ENCODE measurements at places on chromosomes 2 and 18.

GRCh38 chr2:199646439-199646838, 188.7 kb upstream of the SATB2 start:
- peak; percentile 88 for ATAC-seq

DNA sequence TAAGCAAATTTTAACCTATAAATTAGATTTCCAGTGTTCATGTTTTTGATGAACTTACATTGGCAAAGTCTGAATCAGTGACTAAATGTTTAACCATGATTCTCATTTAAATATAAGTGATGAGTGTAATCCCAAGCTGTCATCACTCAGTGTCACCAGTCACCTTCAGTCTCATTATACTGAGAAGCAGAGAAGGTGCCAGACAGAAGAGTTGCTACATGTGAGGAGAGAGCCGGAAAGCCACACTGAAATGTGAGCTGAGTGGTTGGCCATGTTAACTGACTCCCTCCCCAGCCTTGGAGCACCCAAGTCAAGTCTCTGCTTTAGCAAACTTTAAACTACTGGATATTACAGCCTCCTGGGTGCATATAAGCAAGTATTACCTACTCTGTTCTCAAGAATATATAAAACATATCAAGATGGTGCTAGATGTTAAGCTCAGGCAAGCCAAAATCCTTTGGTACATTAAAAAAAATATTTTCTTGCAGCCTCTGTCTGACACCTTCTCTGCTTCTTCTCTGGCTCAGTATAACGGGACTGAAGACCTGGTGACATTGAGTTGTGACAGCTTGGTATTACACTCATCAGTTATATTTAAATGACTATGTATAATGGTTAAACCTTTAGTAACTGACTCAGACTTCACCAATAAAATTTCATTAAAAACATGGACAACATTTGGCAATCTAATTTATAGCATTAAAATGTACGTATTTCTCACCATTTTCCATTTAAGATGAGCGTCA, 75.8 kb upstream of the MAP3K20 start:
- ATAC-seq, result no peak

DNA sequence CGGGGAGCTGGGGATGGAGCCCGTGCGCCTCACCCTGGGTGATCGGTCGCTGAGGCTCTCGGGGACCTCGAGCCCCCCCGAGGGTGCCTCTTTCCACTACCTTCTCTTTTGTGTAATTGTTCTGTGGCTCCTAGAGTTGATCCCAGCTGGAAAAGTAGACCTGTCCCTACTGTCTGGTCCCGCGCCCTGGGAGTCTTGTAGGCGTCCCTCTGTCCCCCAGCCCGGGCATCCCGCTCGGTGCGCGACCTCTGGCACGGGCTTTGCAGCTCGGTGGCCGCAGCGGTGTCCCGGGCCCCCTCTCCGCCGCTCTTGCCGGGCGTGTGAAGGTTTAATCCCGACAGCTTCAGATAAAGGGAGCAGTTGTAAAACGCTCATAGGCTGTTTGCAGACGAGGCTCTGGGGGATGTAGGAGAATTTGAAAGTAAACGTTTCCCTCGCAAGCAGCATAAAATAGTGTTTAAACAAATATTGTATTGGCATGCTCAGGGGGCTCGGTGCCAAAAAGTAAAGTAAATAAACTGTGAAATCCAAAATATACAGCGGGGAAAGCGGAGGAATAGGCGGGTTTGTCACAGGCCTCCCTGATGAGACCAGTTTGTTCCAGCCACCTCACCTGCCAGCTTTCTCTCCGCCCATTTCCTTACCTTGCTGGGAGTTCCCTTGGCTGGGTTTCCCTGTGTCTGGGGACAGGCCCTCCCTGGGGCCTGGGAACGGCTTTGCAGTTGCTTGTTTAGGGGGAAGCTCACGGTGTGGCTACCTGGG, 1.9 kb downstream of the GLI2 start:
- no peak for ATAC-seq

GRCh38 chr2:23381084-23381483, 3.9 kb upstream of the KLHL29 start:
- ATAC-seq, result no peak

DNA sequence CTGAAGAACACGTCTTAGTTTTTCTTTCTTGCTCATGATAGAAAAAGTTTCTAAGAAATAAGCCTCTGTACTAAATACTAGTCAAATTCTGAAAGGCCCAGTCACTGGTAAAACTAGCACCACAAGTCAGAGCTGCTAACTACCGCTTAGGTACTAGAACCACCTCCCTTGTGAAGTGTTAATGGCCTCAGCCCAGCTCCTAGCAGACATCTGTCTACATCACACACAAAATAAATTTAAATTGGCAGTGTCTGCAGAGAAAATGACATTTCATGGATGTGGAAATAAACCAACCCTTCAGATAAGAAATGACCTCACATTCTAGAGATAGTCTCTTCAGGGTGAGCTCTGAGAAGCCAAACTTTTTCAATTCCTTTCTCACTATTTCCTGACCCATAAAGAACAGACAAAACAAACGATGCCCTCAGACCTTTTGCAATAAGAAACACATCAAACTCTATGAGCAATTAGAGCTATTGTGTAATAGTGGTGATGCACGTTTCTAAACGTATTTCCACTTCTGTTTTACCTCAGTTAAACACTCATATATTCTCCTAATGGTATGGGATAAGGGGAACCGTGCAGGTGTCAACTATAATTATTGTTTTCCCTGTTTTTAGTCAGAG, 70.3 kb upstream of the DSG1 start:
- no peak for ATAC-seq

- no peak for ATAC-seq
Observed at GRCh38 chr2:217857624-217858506, 144.9 kb downstream of the TNS1 start.

DNA sequence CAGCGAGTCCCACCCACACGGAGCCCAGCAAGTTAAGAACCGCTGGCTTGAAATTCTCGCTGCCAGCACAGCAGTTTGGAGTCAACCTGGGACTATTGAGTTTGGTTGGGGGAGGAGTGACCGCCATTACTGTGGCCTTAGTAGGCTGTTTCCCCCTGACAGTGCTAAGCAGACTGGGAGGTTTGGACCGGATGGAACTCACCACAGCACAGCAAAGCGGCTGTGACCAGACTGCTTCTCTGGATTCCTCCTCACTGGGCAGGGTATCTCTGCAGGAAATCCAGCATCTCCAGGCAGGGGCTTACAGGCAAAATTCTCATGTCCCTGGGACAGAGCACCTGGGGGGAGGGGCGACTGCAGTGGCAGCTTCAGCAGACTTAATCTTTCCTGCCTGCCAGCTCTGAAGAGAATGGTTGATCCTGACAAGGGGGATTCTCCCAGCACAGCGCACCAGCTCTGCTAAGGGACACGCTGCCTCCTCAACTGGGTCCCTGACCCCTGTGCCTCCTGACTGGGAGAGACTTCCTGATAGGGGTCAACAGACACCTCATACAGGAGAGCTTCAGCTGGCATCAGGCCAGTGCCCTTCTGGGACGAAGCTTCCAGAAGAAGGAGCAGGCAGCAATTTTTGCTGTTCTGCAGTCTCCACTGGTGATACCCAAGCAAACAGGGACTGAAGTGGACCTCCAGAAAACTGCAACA, 425.4 kb downstream of the NYAP2 start:
- ATAC-seq, result no peak

- no peak for ATAC-seq
Observed at GRCh38 chr2:113236367-113237159, 42.2 kb downstream of the PAX8 start.

DNA sequence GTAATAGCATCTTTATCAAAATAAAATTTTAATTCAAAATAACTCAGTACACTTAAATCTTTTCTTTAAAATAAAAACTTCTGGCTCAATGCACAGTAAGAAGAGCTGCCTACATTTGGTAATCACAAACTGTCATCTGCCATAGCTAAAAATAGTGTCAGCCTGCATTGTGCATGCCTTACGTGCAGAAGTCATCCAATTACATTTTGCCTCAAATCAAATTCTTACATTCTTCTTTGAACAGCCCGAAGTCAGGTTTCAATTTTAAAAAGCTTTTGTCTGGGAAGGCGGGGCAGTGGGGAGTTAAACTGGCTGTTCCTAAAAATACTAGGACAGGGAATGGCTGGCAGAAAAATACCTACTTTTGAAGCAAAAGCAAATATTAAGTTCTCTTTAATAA, 51.1 kb downstream of the RTN4 start:
- no peak for ATAC-seq

DNA sequence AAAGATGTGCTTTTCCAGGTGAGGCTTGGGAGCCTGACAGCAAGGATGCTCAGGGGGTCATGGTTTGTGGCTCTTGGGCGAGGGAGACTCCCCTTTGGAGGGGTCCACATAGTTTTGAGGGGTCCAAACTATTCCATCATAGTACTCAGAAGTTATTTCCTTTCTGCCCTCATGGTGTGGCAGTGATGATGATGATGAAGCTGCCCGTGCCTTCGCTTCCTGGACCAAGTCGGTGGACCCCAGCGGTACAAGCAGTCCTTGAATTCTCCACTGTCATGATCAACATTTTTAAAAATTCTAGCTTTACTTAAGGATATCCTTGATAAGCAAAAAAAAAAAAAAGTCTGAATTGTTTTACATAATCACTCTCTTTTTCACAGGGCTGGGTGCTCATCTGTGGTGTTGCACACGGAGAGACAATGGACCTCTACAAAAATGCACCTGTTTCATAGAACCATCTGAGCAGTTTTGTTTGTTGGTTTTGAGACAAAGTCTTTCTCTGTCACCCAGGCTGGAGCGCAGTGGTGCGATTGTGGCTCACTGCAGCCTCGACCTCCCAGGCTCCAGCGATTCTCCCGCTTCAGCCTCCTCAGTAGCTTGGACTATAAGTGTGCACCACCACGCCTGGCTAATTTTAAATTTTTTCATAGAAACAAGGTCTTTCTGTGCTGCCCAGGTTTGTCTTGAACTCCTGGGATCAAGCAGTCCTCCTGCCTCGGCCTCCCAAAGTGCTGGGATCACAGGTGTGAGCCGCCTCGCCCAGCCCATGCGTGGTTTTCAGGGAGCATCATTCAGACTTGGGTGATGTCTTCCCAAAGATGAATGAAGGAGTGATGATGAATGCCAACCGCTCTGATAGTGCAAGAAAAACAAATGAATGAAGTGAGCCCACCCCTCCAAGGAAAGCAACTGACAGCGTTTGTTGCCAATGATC, 271.4 kb upstream of the HDAC4 start:
- no peak for ATAC-seq

DNA sequence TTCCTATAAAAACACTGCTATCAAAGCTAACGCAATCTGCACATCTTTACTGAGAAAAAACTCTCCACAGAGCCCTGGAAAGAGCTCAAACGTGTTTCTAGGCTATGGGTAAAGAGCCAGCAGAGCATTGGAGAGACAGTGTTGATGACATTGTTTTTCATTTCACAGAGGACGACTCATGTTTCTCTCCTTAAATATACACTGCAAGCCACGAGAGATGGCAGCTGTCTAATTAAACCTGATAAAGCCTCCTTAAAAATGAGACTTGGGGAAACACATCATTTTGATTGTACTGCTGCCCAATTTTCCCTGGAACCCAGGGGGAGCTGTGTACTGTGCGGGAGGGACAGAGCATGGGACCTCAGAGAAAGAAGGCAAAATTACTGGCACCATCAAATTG, 294.3 kb upstream of the SETBP1 start:
- ATAC-seq, result no peak

GRCh38 chr2:179911569-179911968, 50.2 kb upstream of the ZNF385B start:
- no peak for ATAC-seq

DNA sequence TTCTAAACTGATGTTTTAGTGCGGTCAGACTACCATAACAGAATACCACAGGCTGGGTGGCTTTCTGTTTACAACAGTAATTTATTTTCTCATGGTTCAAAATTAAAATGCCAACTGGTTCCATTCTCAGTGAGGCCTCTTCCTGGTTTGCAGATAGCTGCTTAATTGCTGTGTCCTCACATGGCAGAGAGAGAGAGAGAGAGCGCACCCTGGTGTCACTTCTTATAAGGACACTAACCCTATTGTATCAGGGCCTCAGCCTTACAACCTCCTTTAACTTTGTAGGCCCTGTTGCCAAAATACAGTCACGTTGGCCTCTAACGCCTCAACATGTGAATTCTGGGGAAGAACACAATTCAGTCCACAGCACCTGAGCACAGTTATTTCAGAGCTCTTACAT, 37.5 kb upstream of the ZNF385B start:
- ATAC-seq, result no peak

DNA sequence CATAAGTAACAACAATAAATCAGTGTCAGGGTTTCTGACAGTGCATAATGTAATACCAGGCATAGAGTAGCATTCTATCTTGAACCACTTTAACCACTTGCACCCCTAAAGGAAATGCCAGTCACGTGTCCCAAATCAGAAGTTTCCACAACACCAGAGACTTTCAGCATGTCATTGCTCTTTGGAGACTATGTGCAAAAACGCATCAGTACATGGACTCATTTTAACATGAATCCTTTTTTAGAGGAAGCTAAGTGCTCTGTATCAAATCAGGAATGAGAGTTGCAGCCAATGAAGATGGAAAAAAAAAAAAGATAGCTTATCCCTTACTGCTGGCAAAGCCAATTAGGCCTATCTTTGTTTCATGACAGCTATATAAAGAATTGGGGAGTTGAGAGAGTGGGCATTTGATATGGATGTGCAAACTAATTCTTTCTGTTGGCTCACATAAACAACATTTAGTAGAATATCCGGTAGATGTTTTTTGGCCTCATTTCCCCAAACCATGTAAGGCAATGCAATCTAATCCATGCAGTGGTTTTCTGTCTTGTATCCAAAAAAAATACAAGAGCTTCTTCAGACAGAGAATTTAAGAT, 353.1 kb downstream of the IRS1 start:
- ATAC-seq, result no peak

DNA sequence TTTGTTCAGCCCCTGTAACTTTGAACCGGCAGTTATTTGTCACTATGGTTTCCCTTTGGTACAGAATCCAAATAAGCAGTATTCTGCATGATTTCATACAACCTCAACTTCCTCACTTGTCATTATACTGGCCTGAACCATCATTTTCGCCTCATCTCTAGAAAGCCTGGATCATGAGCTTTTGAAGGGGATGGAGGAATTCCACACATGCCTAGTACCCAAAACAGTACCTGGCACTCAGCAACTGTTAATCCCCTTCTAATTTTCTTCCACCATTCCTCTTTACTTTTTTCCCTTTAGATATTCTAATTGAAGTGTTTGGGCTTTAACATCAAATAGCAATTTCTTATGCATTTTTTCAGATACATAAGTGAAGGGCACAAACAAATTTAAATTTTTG, 1574.4 kb upstream of the NXPH2 start:
- no peak for ATAC-seq

- ATAC-seq, result no peak
Observed at GRCh38 chr2:101864426-101864825, 127.3 kb upstream of the IL1R2 start.

DNA sequence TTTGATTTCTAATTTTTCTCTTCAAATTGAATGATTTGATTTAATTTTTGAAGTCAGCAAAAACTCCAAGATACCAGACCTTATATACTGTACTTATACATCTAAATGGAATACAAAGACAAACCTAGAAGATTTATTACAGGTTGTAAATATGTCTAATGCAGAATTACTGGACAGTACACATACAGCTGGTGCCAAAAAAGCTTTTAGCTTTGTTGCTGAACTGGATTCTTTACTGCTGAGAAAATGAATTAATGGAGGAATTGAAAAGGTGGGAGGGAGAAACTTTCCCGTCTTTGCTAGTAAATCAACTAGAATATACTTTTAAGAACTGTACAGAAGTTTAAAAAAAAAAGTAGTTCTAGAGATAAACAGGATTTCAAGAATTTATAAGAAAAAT, 17.5 kb downstream of the C1D start:
- no peak for ATAC-seq
